ENCODE measurements at places on chromosomes 1 and 21.

DNA sequence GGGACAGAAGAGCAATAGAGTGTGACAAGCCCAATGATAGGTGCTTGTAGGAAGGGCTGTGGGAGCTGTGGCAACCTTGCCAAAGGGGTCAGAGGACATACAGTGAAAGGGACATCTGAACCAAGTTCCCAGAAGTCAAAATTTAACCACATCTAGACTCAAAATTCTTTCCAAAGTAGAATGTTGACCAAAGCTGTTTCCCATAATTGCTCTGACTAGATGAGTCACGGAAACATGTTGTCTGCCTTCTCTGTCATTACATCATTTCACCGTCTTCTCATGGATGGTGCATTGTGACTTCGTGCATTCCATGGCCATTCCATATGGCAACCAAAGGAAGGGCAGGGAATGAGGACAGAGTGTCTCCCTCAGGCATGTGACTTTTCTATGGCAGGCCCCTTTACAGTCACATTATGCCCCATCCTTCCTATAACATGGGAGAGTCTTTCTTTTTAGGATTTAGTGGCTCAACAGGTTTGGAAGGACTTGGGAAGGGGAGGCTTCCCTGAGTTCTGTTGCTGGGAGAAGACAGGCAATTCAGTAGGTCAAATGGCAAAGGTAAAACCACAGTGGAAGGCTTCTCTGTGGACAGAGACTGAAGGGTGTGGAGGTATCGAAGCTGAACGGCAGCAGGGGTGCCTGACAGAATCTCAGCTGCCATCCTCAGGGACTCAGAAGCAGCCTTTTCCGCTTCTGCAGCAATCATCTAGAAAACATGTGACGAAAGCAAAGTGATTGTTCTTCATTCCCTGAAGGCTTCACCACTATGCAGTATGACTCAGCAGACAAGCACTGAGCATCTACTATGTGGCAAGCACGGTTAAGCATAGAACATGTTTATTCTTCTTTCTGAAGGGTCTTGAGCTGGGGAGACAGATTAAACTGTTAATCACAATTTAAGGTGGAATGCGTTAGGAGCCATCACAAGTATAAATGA is 24.7 kb downstream of the NPHS2 start:
- no peaks in the 10 kb centered on the region for H3K36me3 ChIP-seq
- no peak for DNase-seq
- H3K4me3 ChIP-seq: no peak overlapping the region
- no peaks in the 10 kb centered on the region for H3K4me1 ChIP-seq
- H3K27ac ChIP-seq: no peak overlapping the region

DNA sequence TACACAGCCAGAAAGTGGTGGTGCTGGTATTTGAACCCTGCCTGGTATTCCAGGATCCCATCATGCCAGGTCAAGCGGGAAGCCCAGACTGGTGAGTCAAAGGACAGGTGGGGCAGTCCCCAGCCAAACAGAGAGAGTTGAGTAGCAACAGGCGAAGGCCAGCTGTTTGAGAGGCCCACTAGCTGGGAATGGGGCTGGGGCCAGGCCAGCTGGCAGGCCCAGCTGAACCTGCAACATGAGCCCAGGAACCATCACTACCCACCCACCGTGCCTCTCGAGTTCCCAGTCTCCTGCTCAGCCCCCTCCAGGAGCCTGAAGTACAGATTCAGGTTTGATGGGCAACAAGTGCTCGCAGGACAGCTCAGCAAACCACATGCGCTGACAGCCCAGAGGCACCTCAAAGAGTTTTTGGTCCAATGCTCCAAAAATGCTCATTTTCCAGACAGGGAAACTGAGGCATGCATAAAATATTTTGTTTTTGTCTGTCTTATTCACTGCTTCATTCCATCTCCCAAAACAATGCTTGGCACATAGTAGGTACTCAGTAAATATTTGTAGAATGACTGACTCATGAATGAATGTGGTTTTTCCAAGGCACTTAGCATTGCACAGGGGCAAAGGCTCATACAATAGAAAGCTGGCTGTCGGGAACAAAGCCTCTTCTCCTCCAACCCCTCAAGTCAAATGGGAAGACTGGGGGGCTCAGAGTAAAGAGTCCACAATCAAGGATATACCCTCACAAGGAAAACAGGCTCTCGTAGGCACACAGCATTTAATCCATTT is 42.5 kb upstream of the CLIC4 start:
- no peak overlapping the region for H3K4me3 ChIP-seq
- no peaks in the 10 kb centered on the region for H3K36me3 ChIP-seq
- peaks cover 7% of the 10 kb centered on the region for H3K4me1 ChIP-seq
- H3K27me3 ChIP-seq: no peaks in the 10 kb centered on the region

DNA sequence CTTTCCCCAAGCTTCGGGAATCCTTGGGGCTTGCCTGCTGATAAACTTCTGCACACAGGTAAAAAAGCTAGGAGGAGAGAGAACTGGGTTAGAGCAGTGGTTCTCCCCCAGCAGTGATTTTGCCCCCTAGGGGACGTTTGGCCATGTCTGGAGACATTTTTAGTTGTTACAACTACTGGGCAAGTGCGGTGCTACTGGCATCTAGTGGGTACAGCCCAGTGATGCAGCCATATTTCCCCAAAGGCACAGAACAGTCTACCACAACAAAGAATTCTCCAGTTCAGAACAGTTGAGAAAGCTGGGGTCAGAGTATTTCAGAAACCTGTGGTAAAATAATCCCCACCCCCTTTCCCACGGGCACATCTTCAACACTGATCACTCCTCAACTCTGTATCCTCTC is 41.3 kb downstream of the LRRC71 start:
- DNase-seq: no peak
- no peak overlapping the region for H3K27ac ChIP-seq
- no peak overlapping the region for H3K4me3 ChIP-seq
- H3K4me1 ChIP-seq: peaks cover 8% of the 10 kb centered on the region
- no peaks in the 10 kb centered on the region for H3K27me3 ChIP-seq

DNA sequence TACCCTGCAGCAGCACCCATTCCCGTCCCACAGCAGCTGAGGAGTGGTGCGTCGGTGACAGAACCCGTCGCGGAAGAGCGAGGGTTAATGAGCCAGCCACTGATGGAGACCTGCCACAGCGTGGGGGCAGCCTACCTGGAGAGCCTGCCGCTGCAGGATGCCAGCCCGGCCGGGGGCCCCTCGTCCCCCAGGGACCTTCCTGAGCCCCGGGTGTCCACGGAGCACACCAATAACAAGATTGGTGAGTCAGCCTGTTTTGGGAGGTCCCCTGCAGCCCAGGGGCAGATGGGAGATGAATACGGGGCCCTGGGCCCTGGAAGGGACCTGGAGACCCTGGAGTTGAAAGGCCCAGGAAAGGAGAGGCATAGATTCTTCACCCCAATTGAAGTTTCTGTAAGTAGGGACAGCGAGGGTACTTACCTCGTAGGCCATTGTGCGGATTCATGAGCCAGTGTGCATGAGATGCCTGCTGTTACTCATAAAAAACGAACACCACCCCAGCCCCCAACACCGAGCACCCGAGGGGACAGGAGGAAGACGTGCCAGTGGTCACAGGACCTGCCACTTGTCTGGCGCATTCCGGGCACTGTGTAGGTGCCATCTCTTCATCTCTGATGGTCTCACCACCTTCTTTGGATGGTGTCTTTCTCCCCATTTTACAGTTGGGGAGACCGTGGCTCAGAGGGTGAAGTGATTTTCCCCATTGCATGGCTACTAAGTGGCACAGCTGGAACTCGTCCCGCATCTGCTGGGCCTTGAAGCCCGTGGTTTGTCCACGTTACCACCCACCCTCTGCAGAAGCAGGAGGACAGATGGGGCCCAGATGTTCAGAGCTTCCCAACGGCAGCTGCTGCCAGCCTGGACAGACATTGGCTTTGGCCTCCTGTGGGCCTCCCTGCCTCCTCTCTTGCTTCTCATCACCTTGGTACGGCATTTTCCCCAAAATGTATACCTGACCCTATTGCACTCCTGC is 28.3 kb upstream of the TNFRSF1B start:
- H3K4me3 ChIP-seq: no peak overlapping the region
- DNase-seq: no peak
- H3K27me3 ChIP-seq: no peaks in the 10 kb centered on the region
- H3K36me3 ChIP-seq: no peaks in the 10 kb centered on the region

- DNase-seq: no peak
- H3K27ac ChIP-seq: no peak overlapping the region
- H3K4me1 ChIP-seq: no peaks in the 10 kb centered on the region
- H3K36me3 ChIP-seq: no peaks in the 10 kb centered on the region
- no peaks in the 10 kb centered on the region for H3K27me3 ChIP-seq
Observed at GRCh38 chr1:53755874-53756273, 16.9 kb upstream of the GLIS1 start.

Data from large intestine (tissue), 12 donors.